Cardiac septum (tissue), 1 donor: ENCODE measurements at places on chromosomes 5 and 9.

- no peak for DNase-seq
These were observed 33.7 kb downstream of the AP3S1 start for GRCh38 chr5:115875447-115875846.

GRCh38 chr5:158492136-158492535 lies 607.6 kb downstream of the EBF1 start:
- DNase-seq, result no peak

DNA sequence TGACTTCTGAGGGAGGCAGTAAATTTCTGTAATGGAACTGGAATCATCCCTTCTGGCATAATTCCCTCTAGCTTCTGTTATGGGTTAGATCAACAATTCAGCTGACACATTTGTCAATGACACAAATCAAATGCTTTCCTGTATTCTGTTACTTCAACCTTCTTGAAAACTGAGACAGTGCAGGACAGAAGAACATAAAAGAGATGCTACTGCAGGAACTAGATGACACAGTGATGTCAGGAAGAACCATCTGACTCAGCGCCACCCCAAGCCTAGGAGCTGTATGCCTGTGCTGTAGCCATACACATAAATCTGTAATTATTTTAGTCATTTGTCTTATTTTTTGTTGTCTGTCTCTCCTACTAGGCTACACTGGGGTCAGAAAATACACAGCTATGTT lies 18.2 kb upstream of the CEP120 start:
- no peak for DNase-seq

- DNase-seq, result no peak
These were observed 356.9 kb upstream of the RGMB start for GRCh38 chr5:98416541-98416940.

DNA sequence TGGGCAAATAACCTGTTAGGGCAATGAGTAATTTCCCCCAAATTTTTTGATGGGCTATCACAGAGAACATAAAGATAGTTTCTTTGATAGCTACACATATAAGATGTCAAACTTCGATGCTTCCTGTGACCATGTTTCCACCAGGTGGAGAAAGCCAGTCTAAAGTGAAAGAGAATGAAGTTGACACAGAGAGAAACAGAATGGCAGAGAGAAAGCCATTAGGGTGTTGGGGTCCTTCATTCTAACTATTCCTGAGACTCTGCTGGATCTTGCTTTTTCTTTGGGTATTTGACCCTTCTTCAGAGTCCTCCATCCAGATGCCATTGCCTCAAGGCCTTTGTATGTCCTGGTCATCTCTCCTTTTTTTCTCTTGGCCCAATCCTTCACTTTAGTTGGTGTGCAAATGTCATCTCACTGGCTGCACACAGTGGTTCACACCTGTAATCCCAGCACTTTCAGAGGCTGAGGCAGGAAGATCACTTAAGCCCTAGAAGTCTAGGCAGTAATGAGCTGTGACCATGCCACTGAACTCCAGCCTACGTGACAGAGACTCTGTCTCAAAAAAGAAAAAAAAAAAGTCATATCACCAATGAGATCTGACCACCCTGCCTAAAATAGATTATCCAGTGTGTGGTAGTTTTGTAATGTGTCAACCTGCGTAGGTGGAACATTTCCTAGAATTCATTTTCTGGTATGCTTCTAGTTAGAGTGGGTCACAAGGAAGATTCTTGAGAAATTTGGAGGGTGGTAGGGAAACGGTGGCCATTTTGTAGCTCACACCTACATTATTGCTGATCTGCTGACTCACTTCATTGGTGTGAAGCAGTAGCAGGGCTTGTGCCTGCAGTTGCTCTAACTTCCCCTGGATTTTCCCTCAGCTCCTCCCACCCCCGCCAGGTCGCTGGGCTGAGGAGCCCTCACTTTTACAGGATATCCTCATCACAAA lies 20.8 kb upstream of the KIF2A start:
- DNase-seq, result no peak

- DNase-seq, result no peak
These were observed 58.1 kb downstream of the ADRB2 start for GRCh38 chr5:148884339-148885020.

- DNase-seq, result no peak
These were observed 80.4 kb downstream of the KDM4C start for GRCh38 chr9:6838158-6838557.

DNA sequence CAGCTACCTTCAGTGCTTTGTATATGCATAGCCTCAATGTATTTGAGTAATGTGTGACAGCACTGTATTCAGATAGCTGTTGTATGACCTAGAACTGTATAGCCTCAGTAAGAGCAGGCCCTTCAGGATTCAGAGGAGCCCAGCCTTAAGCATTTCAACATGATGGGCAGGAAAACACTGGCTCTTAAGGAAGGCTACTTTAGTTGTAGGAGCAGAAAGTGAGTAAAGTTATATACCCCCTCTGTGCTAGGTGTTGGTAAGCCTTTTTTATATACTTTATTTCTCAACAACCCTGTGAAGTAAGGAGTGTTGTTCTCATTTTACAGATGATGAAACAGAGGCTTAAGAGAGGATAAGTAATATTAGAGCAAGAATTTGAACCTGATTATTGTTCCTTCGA lies 1.5 kb upstream of the GPR21 start:
- no peak for DNase-seq

DNA sequence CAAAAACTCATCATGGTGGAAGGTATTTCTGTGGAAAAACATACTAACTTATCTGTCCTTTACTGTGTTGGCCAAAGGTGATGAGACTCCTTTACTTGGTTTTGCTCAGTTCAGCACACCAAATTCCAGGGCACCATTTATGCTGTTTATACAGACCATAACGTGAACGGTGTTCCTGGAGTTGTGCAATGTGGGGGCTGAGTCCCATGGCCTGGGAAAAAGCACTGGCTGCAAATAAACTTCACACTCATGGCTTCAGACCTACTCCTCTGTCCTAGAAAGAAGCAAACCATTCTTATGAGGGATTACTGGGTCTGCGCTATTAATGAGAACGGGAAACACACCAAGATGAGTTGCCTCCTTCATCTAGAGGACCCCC lies 10.4 kb downstream of the FREM1 start:
- no peak for DNase-seq

DNA sequence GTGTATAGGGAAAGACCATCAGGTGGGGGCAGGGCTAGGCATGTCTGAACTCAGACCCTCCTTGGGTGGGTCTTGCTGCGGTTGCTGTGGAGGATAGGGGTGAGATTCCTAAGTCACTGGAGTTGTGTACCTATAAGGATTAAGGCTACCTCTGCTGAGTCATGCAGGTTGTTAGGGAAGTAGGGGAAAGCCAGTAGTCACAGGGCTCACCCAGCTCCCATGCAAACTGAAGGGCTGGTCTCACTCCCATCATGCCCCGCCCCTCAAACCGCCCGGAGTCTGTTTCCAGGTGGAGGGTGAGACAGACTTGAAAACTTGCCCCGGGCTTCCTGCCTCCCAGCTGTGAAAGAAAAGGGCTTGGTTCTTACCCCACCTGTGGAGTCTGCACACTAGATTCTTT lies 161.8 kb downstream of the CAVIN4 start:
- DNase-seq, result no peak

GRCh38 chr9:81665322-81665871 lies 23.9 kb downstream of the TLE1 start:
- DNase-seq, result no peak

GRCh38 chr5:131167615-131168014 lies 2.6 kb upstream of the HINT1 start:
- no peak for DNase-seq

DNA sequence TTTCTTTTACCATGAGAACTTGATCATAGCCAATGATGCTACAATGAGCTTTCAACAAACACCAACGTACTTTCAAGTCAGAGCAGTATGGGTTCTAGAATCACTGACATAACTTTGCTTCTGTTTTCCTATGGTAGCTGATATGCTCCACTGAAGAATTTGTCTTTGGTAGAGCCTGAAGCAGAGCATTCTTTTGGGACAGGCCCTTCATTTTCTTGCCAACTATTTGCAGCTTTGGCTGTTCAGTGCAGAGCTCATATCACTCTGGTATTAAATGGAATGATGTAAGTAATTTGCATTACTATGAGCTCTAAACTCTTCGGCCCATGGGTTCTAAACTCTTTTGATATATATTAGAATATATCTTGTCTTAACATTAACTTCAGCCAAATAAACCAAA lies 51.8 kb upstream of the APC start:
- no peak for DNase-seq

- DNase-seq, result no peak
These were observed 4.7 kb downstream of the EGFL7 start for GRCh38 chr9:136667214-136667939.

GRCh38 chr9:131845305-131846298 lies 105.7 kb upstream of the RAPGEF1 start:
- no peak for DNase-seq

- DNase-seq, result peak; percentile 81
These were observed 90.6 kb downstream of the ANXA2R start for GRCh38 chr5:42949348-42950115.

GRCh38 chr9:26326563-26326962 lies 566.0 kb downstream of the CAAP1 start:
- DNase-seq, result no peak

- peak; percentile 71 for DNase-seq
These were observed 75.0 kb upstream of the FCN1 start for GRCh38 chr9:134992755-134993124.

- DNase-seq, result no peak
These were observed 95.0 kb downstream of the CFAP90 start for GRCh38 chr5:7755958-7756357.

DNA sequence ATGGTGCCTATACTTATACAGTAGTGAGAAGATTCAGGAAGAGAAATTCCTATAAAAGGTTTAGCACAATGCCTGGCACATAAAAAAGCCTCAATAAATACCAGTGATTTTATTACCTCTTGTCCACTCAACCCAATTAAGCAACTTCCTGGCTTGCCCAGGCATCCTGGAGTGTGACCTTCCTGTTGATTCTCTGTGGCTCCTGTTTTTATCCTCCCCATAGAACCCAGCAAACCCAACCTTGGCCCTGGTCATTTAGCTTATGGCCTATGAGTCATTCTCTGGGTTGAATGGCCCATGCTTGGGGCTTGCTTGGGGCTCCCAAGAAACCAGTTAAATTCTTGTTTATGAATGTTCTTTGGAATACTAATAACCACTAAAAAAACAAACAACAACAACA lies 21.4 kb upstream of the SPARC start:
- DNase-seq, result no peak

- no peak for DNase-seq
These were observed 58.6 kb downstream of the CEP120 start for GRCh38 chr5:123364441-123365155.

- DNase-seq, result no peak
These were observed 147.4 kb downstream of the ESM1 start for GRCh38 chr5:54837981-54838380.

DNA sequence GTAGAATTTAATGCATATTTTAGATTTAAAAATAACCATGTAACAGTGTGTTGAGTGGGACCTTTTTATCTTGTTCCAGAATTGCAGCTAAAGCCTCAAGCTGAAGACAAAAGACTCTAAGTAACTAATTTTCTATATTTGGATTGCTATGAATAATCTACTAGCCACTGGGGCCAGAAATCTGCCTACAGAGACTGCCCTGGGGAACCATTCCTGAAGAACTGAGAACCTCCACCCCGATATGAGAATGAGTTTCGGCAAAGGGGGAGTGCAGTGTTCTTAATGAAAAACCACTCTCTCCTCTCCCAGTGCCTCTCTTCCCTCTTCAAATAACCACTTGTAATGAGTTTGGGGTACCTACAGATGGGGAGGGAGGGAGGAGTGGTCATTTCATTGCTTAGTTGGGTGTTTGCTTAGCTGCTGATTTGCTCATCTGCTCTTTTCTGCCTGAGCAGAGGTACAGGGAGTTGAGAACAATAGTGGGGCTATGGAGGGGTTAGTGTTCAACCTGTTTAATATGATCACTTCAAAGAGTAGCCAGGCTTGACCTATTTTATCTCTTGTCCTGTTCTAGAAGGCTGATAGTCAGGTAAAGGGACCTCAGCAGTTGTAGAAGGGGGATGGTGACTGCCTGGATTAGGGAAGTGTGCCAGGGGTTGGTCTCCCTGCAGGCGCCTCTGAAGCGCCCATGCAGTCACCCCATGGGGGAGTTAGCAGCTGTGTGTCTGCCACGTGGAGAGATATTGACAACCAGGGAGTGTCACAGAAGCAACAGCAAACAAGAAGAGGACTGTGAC lies 47.7 kb downstream of the ATG10 start:
- DNase-seq, result no peak

GRCh38 chr9:91678807-91679580 lies 255.4 kb upstream of the NFIL3 start:
- DNase-seq, result no peak

DNA sequence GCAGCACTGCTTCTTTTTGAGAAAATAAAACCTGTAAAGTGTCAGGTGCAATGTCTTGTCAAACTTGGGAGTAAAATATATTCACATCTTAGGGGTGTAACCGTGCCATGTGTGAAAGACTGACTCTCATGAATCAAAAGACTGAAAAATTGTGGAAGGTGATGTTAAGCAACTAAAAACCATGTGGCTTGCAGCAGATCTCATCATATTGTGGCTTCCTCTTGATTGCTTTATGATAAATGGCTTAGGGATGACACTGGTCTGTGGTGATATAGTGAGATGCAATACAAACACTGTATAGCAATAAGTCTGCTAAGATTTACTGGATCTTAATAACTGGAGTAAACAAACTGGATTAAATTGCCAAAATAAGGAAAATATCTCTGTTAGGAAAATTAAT lies 321.6 kb downstream of the EDIL3 start:
- DNase-seq, result no peak

GRCh38 chr5:115579216-115579615 lies 23.1 kb downstream of the TICAM2 start:
- no peak for DNase-seq

DNA sequence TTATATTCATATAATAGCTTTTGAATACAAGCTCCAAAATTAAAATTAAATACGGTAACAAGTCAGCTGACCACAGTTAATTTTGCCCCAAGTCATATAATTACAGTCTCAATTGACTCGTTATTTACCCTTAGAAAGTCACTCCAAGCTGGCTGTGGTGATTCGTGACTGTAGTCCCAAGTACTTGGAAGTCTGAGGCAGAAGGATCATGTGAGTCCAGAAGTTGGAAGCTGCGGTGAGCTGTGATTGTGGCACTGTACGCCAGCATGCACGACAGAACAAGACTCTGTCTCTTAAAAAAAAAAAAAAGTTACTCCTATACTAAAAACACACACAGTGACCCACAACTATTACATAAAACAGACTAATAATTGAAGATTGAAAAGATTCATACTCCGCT lies 31.6 kb upstream of the DTWD2 start:
- DNase-seq, result no peak

GRCh38 chr9:101445353-101446029 lies 9.9 kb upstream of the ALDOB start:
- DNase-seq, result no peak

GRCh38 chr5:170681013-170681433 lies 102.5 kb upstream of the GABRP start:
- DNase-seq, result no peak
